ENCODE measurements at places on chromosomes 7 and 10.

GRCh38 chr7:157193274-157193673 is 54.5 kb downstream of the UBE3C start:
- DNase-seq = no peak

- DNase-seq = no peak
Measured at GRCh38 chr7:19117870-19118608, 603 bp upstream of the TWIST1 start.

DNA sequence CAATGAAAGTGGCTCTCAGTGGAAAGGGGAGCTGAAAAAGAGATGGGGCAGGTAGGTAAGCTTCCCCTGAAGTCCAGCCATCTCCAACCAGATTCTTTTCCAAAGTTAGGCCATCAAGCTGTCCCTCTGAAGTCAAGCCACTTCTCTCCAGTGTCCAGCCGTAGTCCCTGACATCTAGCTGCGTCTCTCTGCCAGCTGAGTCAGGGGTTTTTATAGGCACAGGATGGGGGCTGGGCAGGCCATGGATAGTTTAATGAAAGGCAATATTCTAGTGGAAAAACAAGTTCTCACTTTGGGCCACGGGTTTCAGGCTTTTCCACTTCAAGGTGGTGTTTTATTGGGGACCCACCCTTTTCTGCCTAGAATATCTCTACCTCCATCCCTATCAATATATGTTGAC is 36.8 kb downstream of the AVL9 start:
- DNase-seq = no peak

- no peak for DNase-seq
Measured at GRCh38 chr10:58462863-58463507, 49.7 kb upstream of the BICC1 start.

DNA sequence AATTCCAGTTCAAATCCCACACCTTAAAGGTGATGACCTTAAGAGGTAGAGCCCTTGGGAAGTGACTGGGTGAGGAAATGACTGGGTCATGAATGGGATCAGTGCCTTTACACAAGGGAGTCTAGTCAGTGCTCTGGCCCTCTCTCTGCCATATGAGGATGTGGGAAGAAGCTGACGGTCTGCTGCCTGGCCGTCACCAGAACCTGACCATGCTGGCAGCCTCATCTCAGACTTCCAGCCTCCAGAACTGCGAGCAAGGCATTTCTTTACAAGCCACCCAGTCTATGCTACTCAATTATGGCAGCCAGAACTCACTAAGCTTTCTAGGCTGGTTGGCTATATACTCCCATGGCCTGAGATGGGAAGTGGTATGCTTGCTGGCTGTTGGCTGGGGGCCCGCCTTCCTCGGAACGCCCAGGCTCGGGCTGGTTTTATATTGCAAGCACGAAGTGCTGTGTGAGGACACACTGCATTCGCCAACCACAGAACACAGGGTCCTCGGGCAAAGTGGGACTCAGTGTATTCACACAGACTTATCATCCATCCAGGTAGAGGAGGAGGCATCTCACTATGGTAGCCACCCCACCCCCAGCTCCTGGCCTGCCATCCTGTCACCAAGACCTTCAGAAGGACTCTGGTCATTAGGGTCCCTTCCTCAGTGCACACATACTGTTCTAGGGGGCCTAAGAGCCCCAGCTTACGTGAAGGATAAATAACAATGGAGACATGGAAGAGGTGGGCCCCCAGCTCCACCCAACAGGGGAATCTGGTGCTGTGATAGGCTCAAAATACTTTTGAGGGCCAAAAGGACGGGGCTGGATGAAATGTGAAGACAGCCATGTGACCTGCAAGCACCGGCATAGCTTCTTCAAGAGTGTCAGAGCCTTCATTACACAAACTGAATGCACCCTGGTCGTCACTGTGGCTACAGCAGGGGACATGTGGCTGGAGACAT is 49.0 kb downstream of the ZRANB1 start:
- no peak for DNase-seq

GRCh38 chr10:111887266-111887665 is 296.3 kb downstream of the GPAM start:
- DNase-seq = no peak

DNA sequence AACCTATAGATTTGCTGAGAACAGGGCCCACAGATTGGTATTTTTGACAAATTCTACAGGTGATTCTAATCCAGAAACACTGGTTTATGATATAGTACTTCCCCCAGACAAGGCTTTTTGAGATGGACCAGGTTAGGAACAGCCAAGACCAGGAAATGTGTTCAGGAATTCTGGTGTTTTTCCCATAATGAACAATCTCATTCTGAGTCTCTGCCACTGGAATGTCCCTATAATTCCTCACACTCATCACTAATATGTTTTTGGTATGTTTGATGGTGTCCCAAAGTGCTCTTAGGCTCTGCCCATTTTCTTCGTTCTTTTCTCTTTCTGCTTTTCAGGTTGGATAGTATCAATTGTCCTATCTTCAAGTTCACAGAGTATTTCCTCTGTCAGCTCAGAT is 107.2 kb upstream of the IGFBP3 start:
- DNase-seq = no peak

GRCh38 chr10:19749185-19749729 is 67.0 kb upstream of the PLXDC2 start:
- DNase-seq = no peak

- no peak for DNase-seq
Measured at GRCh38 chr10:12540341-12540781, 191.0 kb downstream of the CAMK1D start.

- no peak for DNase-seq
Measured at GRCh38 chr10:29039677-29040189, 249.1 kb upstream of the LYZL1 start.

DNA sequence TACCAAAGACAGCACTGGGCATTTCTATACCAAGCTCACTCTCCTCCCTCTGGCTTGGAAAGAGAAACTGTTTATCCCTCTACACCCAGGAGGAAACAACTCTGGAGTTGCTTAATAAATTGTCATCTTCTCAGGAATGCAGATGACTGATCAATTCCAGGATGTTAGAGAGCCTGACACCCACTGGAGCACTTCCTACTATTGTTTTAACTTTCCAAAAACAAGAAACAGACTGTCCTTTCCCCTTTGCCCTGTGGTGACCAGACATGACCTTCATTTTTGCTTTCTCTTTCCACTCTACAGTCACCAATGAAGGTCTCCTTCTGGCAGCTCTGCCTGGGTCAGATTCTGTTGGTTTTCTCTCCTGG is 19.6 kb downstream of the GIMAP4 start:
- no peak for DNase-seq

DNA sequence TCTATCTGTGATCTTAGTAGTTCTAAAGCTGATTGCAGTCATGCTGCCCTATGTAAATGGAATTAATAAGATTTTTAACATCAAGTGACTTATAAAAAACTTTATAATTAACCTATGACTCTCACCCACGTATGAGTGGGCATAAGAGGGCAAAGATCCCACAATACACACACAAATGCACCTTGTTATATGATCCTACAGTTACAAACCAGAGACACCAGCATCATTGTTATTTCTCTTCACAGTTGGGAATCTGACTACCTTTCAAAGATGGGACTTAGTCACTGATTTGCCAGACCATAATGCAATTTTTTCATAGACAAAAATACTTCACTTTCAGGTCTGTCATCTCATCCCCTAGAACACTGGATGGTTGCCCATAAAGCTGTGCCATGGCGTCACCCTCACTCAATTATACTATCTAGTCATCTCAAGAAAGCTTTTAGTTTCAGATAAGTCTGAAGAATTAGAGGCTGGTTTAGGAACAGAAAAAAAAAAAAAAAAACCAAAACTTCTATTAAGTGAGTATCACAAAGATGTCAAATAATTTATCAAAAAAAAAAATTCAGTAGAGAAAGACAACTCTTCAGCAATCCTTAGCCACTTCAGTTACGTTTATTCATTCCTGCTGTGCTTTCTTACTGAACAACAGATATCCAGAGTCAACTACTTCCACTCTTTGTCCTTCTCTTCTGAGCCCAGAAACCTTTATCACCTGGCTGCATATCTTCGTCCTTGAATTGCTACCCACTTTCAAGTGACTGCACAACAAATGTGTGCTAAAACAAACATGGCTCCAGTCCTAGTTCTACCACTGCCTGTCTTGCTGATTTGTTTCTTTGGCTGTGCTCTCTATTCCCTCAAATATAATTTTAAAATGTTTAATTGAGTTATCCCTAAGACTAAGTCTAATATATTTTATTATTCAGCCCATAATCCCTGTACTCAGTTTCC is 175.0 kb upstream of the CHRM2 start:
- DNase-seq = no peak

- no peak for DNase-seq
Measured at GRCh38 chr7:121000081-121000983, 11.8 kb downstream of the CPED1 start.

GRCh38 chr10:103284170-103284569 is 7.2 kb downstream of the INA start:
- no peak for DNase-seq

DNA sequence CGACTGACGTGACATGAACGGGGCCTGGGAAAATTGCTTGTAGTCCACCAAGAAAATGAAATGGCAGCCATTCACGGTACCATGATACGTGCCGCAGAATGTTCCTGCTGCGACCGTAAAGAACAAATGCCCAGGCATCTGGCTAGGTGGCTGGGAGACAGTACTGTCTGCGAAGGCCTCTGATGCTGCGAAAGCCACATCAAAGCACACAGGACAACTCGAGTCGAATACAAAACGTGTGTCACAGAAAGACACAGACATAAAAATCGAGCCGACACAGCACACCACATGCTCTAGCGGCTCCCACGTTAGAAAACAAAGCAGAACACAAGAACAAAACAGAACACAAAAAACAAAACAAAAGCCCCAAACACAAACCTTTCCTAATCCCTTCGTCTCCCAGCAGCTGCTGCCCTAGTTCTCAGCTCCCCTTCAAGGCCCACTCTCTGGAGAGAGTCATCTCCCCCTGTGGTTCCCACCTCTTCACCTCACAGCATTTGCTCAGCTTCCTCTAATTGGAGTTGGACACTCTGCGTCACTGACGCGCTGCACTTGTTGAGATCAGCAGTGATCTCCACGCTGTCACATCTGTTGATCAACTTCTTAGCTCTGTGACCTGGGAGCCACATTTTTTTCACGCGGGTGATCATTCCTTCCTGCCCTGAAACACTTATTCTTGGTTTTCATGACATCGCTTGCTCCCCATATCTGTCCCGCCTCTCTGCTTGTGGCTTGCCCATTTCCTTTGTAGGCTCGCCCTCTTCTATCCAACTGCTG is 112.2 kb downstream of the CLEC2L start:
- no peak for DNase-seq

GRCh38 chr10:36448760-36449691 is 676.4 kb upstream of the ANKRD30A start:
- DNase-seq = peak; percentile 32

DNA sequence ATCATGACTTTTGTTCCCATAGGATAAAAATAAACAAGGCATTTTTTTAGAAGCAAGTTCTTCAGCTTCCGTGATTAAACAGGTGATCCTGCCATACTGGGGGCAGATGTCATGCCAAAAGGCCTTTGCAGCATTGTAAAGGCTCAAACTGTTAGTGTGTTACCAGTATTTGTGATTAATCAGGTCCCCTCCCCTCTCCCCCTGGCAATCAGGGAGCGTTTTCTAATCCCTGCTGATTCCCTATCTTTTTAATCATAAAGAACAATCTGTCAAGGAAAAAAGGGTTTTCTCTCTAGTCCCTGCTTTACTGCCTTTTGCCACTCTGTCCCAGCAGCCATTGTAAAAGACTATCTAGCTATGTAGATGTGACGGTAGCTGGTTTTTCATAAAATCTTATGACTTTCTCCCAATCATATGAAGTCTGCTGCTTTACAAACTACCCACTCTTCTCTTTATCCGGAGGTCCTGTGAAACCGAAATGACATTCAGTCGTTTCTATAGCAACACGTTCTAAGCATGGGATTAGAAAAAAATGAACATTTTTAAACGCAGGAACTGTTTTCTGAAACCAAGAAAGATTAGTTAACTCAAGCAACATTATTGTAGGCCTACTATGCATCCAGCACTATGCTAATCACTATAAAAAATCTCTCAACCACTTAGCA is 210.9 kb downstream of the RNLS start:
- DNase-seq = no peak

DNA sequence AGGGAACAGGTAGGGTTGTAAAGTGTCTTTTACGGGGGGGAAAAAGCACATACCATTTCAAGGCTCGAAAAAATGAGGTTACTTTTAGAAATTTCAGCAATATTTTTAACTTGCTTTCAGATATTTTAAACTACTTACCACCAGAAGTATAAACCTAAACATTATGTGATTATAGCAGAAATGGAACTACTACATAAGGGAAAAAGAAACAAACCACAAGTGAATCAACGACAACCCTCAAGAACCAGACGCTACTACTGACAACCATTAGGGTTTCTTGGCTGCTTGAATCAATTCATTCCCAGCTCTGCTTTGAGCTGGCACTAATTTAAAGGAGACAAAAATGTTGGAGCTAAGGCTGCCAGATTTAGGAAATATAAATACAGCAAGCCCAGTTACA is 80.1 kb downstream of the ZFAND4 start:
- DNase-seq = no peak

DNA sequence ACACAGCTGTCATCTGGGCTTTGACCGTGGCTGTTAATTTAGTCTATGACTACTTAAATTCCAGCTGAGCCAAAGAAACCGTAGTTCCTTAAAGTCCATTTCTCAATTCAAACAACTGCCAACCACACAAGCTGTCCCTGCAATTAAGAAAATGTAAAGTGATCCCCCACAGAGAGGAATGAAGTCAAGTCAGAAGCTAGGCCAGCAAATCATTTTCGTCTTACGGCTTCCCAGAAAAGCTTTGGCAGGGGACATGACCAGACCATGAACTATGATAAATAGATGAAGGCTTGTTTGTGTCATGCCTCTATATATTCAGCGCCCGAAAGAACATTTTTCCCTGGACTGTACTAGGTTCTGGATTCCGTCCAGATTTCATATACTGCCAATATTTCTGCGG is 54.6 kb downstream of the HACD1 start:
- DNase-seq = peak; percentile 43

DNA sequence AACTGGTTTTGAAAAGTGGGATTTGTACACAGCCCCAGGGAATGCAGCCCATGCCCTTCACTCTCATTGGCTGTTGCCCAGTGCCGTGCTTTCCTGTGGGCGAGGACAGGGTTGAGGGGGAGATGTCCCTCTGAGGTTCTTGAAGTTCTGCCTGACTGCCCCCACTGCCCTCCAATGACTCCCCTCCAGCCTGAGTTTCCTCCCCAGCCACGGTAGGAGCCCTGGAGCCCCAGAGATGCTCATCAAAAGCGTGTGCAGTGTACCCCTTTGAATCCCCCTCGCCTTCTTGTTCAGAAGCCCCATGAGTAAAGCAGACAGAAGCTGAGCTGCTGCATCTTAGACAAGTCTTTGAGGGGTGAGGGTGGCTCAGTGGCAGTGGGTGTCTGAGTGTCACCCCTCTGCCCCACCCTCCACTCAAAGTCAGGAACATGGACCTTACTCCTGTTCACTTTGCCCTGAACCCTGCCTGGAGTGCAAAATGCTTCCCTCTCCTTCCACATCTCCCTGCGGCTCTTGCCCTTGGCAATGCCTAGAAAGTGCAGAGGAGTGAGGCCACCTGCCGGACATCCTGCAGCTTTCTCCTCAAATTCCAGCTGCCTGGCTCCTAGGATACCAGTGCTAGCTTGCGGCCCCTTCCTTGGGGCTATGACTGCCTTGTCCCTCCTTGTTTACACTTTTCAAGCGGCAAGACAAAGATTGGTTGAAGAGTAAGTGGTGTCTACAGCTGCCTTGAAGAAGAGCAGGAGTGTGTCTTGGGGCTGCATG is 19.9 kb downstream of the FAM241B start:
- DNase-seq = no peak
